DMS153 (cell line): ENCODE measurements at places on chromosomes 7 and 10.

DNA sequence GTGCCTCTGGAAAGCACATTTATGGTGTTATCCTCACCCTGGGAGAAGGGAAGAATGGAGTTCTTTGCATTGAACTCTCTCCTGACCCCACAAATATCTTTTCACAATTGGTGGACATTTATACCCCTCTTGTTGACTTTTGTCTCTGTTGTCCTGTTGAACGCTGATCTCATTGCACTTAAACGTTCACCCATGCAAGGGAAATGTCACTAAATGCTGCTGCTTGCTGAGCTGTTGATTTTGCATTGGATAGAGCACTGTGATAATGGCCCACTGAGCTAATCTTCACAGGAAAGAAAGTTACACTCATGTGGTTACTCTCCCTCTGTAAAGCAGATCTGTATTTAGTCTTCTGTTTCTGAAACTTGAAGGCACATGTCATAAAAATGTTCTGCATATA is 133.4 kb downstream of the FZD1 start:
- DNase-seq: peak; percentile 72

- DNase-seq: no peak
Observed at GRCh38 chr10:114393482-114393881, 10.8 kb downstream of the AFAP1L2 start.

GRCh38 chr10:75407713-75408508 is 6.3 kb upstream of the ZNF503 start:
- no peak for DNase-seq

GRCh38 chr10:81179805-81180452 is 642.2 kb downstream of the SH2D4B start:
- no peak for DNase-seq

GRCh38 chr10:27673065-27673464 is 72.6 kb downstream of the MKX start:
- no peak for DNase-seq

- no peak for DNase-seq
Observed at GRCh38 chr7:157183832-157184231, 45.1 kb downstream of the UBE3C start.

DNA sequence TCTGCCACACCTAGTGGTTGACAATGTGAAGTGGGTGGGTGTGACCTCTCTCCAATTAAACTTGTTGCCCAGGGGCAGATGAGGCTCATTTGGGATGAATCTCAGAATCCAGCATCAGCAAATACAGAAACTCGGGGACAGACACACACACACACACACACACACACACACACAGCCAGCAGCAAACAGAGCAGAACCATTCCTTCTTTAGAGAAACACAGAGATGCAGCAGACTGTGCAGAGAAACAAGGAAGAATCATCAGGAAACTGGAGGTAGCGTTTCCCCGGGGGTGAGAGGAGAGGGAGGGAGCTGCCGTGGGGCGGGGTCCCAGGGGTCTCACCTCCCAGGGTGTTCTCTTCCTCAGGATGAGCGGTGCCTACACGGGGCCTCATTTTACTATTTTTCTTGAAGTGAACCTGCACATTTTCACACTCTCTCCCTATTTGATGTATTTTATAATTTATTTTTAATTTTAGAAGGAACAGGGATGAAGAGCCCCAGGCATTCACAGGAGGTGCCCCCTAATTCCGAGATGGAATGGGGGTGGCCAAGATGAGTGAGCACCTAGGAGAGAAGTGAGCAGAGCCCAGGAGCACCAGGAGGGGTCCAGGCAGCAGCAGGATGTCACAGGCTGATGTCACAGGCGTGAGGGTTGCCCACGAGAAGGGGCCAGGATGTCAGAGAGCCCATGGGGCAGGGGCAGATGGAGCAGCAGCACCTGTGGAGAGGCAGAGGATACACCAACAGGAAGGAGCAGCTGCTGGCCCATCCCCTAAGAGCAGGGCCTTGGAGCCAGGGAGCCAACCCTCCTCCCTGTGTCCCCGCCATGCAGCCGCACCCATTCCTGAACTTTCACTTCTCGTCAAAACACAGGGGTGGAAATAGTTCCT is 85.3 kb upstream of the PPP2R2D start:
- no peak for DNase-seq

GRCh38 chr10:99775850-99776249 is 6.6 kb upstream of the ABCC2 start:
- DNase-seq: no peak

DNA sequence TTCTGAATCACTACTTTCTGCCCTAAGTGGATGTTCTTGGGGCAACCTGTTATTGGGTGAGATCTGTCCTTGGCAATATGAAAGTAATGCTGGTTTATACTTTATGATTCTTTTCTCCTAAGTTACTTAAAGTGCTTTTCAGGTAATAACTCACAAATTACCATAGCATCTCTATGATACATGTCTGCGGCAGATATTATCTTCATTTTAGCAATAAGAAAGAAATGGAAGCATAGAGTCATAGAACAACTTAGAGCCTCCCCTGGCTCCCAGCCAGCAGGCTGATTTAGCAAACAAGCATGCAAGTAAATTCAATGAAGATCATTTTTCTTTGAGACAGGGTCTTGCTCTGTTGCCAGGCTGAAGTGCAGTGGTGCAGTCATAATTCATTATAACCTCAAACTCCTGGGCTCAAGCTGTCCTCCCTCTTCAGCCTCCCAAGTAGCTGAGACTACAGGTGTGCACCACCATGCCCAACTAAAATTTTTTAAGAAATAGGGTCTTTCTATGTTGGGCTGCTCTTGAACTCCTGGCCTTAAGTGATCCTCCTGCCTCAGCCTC is 38.1 kb upstream of the GRM8 start:
- no peak for DNase-seq

GRCh38 chr7:56092789-56093531 is at the start of gene PHKG1:
TSS of gene PHKG1 (minus strand) at chr7:56092952. CDS start at chr7:56088941, 4,011 bp downstream.
- DNase-seq: peak; percentile 39

DNA sequence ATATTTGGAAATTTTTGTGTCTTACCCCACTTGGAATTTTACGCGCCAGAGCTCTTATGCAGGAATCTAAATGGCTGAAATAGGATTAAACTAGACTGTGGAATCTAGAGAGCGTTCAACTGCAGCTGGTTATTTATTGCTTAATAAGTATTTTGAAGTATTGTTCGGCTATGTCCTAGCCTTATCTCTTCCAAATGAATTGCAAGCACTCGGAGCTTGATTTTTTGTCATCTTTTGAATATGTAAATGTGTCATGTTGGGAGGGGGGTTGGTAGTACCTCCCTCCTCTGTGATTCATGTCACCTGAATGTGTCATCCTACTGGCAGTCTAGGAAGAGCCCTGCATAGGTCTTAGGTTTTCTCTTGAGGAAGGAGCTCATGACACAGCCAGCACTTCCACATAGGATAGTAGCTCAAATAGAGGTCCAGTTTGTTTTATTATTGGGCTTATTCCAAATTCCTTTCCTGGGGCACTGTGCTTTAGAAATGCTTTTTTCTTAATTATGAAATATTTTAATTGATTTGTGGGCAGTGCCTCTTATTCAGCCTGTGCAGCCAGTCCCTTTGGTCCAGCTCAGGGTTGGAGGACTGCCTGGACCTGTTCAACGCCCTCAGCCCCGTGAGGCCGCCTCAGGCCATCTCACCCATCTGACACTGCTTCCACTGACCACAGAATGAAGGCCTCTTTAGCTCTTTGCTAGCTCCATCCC is 22.5 kb upstream of the TRIL start:
- DNase-seq: no peak

- DNase-seq: no peak
Observed at GRCh38 chr10:173741-174140, 38.5 kb downstream of the ZMYND11 start.

- DNase-seq: no peak
Observed at GRCh38 chr10:56763090-56763489, 402.0 kb upstream of the ZWINT start.

DNA sequence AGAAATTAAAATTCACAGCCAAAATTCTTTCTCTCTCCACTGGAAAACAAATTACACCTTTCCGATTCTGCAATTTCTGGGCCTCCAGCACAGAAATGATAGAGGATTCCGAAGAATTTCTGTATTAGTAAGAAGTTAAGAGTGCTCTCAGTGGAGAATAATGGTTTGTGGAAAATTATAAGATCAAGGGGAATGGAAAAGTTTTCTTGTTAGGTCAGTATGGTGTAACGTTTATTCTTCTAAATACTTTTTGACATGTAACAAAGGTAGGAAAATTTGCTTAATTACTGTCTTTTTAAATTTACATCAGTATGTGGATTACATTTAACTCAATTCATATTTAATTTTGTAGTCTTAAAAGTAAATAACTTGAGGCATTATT is 288.3 kb upstream of the NFE2L3 start:
- DNase-seq: no peak

DNA sequence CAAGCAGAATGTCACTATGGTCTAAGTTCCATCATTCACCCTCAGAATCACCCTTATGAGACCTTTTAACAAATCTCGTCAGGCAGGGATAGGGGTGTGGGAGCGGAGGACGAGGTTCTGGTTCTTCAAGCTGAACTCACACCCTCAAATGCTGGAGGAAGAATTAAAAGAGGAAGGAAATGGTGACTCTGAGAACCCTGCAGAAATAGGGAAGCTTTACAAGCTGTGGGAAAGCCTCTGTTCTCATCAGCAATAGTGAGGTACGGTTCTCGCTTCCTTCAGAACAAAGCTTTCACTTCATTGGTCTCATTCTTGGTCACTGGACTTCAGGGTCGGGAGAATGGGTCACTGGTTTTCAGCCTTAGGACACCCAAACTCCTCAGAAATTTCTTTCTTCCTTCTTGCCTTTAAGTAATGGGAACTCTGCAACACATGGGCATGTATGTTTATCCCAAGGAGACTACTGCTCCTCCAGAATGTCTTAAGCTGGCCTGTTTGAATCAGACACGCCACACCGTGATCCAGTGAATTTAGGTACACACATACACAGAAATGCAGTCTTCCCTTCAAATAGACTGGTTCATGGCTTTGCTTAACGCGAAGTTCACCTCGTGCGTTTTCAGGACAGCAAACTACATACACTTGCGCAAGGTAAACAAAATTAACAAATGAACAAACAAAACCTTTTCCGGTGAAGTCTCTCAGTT is 226.0 kb downstream of the SFMBT2 start:
- DNase-seq: no peak

GRCh38 chr10:99526861-99527504 is 5.8 kb upstream of the NKX2-3 start:
- DNase-seq: no peak

DNA sequence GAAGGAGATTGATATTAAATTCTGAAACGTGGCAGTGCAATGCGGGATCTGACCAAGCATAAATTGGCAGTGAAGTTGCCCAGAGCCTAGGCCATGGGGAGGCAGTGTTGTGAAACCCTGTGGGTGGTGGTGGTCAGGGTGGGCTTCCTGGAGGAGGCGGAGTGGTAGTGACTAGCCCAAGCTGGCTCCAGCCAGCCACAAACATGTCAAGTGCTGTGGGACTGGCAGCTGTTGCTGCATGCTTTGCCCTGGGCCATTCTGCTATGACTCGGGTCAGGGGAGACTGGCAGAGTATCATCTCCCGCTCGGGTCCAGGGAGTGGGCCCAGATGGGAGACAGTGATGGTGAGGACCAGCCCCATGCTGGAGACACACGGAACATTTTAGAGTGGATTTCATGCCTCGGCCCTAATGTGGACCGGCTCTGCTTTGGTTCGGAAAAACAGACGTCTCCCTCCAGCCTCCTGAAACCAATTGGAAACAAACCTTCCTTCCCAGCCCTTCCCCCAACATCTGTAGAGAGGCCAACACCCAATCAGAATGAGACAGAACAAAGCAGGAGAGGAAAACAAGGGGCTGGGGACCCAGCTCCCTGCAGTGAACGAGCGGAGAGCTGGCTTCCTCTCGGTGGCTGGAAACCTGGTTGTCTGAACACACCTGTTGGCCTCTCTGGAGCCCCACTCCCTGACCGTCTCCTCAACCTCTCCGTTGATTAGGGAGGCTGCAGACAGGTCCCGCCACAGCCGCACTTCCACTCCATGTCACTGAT is 58.2 kb downstream of the TMEM270 start:
- DNase-seq: no peak

DNA sequence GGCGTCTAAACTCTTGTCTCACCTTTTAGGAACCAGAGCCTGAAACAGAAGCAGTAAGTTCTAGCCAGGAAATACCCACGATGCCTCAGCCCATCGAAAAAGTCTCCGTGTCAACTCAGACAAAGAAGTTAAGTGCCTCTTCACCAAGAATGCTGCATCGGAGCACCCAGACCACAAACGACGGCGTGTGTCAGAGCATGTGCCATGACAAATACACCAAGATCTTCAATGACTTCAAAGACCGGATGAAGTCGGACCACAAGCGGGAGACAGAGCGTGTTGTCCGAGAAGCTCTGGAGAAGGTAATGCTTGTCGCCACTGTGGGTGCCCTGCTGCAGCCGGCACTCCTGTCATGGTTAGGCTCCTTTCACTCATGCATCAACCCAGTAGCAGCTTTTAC is 113.1 kb downstream of the ZMYND11 start:
- DNase-seq: no peak
